ENCODE measurements at places on chromosomes 2 and 18.

DNA sequence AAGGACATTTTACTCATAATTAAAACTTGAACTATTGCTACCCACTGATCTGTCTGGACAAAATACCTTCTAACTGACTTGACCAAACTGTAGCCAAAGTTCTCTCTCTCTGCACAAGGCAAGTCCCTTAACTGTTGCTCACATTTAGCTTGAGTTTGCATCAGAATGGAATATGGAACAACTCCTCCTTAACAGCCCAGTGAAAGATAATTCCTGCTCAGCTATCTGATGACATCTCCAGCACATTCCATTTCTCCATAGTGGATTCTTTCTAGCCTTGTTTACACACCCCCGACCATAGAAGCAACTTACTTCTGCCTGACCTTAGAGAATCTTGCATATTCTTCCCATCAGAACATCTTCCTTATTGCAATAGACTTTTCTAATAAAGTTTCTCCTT is 317.2 kb upstream of the CDH2 start:
- no peak for DNase-seq

DNA sequence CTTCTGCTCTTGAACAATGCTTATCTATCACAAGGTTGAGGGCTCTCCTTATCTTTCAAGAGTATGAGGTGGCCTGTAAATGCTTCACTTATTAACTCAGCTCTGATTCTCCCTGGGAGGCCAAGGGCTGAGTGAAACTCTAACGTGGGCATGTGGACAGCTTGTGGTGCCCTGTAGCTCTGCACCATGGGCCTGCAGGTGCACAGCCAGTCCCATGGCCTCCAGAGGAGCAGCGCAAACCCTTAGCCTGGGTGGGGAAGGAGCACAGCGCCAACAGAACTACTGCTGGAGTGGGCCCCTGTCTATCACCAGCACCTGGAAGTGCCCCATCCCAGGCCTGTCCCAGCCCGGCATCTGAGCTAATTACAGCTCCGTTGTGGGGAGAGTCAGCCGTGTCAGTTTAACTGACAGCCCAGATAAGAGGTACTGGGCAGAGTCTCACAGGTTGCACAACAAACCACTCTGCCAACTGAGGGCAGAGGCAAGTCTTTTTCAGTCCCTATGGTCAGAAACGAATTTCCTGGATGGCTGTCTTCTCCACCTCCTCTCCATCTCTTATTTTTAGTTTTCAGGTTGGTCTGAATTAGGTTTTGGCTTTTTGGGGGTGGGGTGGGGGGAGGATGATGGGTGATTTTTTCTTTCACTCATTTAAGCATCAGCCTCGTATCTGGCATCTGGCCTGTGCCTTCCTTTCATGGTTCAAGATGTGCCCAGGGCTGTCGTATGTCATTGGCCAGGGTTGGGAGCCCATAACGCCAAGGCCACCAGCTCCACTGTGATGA is 219.5 kb downstream of the BCL2 start:
- DNase-seq = no peak

- no peak for DNase-seq
Observed at GRCh38 chr2:156005531-156005930, 327.0 kb downstream of the NR4A2 start.

DNA sequence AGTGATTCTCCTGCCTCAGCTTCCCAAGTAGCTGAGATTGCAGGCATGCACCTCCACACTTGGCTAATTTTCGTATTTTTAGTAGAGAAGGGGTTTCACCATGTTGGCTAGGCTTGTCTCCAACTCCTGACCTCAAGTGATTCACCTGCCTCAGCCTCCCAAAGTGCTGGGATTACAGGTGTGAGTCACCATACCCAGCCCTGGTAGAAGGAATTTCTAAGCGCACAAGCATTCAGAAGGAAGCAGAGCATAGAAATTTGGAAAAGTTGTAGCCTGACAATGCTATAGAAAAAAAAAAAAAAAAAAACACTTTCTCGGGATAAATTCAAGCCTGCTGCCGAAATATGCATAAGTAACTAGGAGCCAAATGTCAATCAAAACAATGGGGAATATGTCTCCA is 249.4 kb downstream of the GRB14 start:
- peak; percentile 57 for DNase-seq

GRCh38 chr2:236001166-236001828 is 166.9 kb downstream of the GBX2 start:
- no peak for DNase-seq

GRCh38 chr2:12982149-12982584 is 265.4 kb downstream of the TRIB2 start:
- peak; percentile 17 for DNase-seq

GRCh38 chr18:59915606-59916005 is 15.8 kb downstream of the PMAIP1 start:
- peak; percentile 84 for DNase-seq

GRCh38 chr2:51027442-51027841 is 4.5 kb downstream of the NRXN1 start:
- no peak for DNase-seq
